Caki2 (cell line): ENCODE measurements at places on chromosomes 6 and 20. TPM values are rescaled to one million over a fixed set of nuclear protein-coding genes. Genes with fewer than 3 reads are reported as not detected.

The KCNQ2 gene
- 10.0 TPM in 1 of 2 replicates, not detected in the other for total RNA-seq

The CCN6 gene
- total RNA-seq = not detected in 2 replicates

DNA sequence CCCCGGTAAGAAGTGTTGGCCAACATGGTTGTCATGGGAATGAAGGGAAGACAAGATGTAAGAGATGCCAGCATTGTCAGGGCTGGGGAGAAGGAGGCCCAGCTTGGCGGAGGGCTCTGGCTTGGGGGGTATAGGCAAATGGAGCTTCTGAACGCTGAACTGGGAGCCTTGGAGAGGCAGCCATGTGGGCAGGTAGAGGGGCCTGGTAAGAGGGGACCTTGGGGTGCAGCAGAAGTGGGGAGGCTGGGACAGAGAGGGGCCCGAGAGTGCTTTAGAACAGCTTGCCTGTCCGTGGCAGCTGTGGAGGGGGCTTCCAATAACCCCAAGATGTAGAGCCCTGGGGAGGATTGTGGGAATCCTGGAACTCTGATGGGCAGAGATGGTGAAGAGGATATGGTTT, 3.0 kb downstream of the SLC22A1 start:
- DNase-seq = no peak

- no peak for DNase-seq
These were observed 63.0 kb upstream of the NXT1 start for GRCh38 chr20:23287354-23288190.

- DNase-seq = peak; percentile 75
These were observed 43.4 kb downstream of the NHSL1 start for GRCh38 chr6:138455746-138456400.

DNA sequence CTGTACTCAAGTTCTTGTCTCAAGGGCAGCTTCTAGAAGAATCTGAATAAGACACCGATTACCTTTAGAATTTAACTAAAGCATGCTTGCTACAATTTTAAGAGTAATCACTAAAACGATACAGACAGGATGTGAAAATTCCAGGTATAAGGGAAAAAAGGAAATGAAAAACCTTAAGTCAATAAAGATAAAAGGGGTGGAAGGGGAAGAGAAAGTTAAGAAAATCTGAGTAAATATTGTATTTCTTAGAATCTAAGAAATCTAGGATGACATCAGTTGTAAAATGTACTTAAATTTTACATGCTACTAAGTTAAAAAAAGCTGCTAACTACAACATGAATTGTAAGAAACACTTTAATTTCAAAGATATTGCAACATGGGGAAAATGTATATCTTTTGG, 30.3 kb upstream of the MOCS1 start:
- DNase-seq = no peak
